ENCODE measurements at places on chromosomes 7 and 10.

- no peak for DNase-seq
These were observed 198.9 kb downstream of the WDR37 start for GRCh38 chr10:1255118-1255517.

DNA sequence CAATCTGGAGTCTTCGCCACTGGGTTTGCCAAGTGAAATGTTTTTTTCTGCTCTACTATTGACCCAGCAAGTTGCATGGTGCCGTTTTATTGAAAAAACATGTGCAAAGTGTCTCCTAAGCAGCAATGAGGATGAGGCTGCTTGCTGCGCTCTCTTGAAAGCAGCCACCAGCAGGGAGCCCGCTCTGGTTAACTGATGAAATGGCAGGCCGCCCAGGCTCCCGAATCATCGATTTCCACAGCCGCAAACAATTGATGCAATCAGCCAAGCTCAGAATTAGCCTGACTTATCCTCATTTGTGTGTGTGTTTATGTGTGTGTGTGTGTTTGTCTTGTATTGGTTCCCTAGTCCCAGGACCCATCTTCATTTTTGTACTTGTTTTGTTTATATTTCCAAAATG, 22.2 kb upstream of the LYZL1 start:
- DNase-seq, result no peak

GRCh38 chr7:42080841-42081586, 156.0 kb downstream of the GLI3 start:
- no peak for DNase-seq

- DNase-seq, result no peak
These were observed 280.9 kb downstream of the MALRD1 start for GRCh38 chr10:19329475-19329874.

GRCh38 chr10:74021248-74022055, 23.5 kb downstream of the VCL start:
- DNase-seq, result no peak

DNA sequence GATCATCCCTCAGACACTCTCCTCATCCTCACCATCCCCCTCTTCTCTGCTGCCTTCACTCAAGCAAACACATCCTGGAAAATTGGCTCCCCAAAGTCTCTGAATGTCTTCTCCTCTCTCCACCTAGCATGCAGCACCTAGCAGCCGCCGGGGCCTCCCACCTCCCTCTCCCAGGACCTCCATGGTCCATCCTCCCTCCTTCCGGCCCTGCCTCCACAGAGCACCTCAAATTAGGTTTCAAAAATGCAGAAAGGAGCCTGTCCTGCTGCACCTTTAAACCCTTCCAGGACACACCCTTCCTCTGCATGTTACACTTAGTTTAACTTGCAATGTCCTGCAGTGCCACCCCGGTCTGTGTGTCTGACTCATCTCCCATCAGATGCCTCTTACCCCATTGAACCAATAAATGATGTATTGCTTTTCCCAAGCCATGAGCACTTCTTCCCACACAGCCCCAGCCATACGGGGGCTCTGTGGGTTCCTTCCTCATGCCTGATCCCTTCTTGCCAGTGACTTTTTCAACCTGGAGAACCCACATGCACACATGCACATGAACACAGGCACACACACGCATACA, 582.5 kb upstream of the MGMT start:
- no peak for DNase-seq

GRCh38 chr7:30873656-30874055, 38.0 kb upstream of the AQP1 start:
- no peak for DNase-seq

- no peak for DNase-seq
These were observed 29.6 kb downstream of the STAM start for GRCh38 chr10:17673471-17674061.

- no peak for DNase-seq
These were observed 221.8 kb upstream of the TMEM72 start for GRCh38 chr10:44689368-44689767.

DNA sequence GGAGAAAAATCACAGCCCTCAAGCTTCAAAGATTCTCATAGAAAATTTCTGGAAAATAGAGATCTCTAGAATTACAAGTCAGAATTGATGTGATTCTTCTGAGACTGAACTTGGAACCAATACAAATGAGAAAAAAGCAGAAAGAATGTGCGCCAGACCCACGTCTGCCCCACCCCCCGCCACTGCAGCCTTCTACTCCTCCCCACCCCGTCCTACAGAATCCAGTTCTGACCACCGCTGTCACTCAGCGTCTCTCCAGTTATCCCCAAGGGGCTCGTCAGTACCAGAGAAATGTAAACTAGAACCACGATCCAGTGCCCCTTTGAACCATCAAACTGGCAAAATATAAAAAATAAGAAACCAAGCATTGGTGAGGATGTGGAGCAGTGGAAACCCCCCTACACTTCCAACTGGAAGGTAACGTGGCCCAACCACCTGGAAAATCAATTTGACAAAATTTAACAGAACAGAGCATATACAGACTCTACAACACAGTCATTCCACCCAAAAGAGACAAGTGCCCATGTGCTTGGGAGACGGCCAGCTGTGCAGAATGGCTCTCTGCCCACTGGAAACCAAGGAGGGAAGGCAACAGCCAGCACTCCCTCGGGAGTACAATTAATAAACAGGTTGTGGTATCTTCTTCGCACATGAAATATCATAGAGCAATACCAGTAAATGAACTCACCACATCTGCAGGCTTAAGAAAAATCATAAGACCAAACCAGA, 397.9 kb downstream of the TNS3 start:
- no peak for DNase-seq

DNA sequence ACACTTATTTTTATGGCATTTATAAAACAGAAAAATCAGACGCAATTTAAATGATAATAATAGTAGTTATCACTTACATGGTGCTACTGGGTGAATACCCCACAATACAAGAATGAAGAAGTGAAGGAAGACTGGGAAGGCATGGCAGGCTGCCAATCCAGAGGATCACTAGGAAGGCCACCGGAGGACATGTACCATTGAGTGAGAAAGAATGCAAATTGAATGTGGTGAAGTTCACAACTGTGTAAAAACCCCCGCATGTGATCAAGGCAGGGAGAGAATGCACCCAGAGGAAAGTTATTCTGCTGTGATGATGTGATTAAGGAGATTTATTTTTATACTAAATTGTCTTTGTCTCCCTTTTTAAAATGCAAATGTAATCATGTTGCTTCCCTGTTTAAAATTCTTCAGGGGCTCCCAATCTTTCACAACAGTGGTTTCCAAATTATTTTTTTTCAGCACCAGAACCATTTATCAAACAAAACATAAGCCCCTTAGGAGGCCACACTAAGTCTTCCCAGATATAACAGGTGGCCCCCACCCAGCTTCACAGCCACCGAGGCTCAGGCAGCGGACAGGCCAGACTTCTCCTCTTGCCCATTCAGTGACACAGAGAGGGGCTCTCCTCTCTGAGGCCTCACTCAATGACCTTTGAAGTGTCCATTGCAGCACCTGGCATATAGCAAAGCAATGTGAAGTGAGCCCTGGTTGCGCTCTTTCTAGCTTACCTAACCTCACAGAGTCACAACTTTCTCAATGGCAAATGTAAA, 59.6 kb downstream of the FRMPD2 start:
- no peak for DNase-seq

- no peak for DNase-seq
These were observed 14.8 kb downstream of the CYP3A7 start for GRCh38 chr7:99719996-99720769.
